Stimulated activated CD4-positive, alpha-beta T cell treated with anti-CD3 and anti-CD28 coated beads, Interleukin-15, amount 100 ng/mL, for 1 hour (primary cell): ENCODE measurements at places on chromosomes 16 and 17.

DNA sequence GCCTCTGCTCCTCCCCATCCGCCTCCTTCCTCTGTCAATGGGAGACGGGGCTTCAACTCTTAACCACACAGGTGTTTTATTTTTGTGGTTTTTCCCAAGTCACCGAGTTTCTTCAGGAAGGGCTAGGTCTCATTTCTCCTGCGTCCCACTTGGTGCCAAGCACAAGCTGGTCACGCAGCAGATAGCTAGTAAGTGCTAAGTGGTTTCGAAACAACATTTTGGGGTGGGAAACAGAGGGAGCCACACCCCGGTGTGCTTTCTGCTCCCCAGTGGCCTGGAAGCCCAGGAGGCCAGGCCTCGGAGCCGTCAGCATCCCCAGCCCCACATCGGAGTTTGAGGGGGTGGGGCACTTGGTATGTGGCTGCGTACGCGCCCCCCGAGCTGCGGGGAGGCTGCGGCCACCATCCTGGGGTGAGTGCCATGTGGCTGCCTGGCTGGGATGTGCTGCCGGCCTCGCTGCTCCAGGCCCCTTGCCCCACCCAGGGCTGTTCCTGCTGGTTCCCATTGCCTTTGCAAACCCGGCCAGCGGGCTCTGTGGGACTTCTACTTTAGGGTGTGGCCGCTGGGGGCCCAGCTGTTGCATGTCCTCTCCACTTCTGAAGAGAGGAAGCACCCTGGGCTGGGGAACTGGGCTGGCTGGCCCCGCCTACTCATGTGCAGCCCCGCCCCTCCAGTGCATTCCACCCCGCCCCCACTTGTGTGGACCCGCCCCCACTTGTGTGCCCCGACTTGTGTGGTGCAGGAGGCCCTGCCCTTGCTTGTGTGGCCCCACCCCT lies 55.6 kb downstream of the BAIAP2 start:
- DNase-seq: no peak

DNA sequence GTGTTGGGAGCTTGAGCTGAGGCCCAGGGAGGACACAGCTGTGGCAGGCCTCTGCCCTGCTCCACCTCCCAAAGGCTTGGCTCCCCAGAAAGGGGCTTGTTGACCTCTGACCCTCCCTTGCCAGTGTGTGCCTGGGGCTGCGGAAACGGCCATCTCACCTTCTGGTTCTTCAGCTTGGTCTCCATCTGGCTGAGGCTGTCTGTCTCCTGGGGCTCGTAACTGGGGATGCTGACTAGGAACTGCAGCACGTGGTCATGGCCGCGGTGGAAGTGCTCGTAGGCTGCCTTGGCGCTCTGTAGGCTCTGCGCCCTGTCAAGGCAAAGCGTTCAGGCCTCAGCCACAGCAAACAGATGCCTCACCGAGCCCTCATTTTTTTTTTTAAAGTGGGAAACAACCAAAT lies 42.7 kb downstream of the UBN1 start:
- DNase-seq: no peak

DNA sequence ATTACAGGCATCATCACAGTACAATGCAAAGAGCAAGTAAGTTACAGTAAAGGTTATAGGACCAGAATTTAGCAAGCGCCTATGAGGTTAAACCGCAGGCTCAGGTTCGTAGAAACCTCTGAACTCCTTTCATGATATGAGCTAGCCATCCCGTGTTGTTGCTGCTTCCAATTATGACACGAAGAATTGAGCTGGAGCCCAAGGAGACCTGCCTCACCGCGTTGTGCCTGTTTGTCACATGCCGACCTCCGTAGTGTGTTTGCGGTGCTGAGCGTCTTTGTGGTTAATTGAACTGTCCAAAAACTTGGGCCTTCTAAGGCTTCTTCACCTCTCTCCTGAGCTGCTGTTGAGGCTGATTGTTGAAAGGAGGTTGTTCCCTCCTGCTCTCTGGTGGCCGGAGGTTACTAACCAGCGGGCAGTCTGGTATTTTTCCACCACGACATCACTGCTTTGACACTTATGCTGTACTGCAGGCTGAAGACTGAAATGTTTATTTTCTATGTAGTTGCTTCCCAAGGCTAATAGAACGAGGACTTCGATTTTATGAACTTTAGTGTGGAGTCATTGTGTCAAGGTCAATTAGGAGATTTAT lies 67.5 kb downstream of the SEC14L1 start:
- no peak for DNase-seq

DNA sequence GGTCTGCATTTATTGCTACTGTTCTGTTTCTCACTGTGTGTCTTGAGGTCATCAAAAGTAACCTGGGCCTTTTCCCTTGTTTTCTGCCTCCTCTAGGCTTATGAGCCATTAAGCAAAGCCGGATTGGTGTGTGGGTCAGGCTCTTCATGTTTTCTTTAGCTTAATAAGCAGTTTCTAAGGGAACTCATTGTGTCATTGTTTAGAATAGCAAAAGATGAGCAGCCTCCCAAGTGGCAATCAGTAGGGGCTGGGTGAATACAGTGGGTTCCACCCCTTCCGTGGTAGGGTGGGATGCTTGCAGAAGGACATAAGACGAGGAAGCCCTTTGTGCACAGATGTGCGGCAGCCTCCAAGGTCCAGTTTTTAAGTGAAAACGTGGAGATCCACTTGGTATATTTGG lies 34.5 kb downstream of the ABCC1 start:
- no peak for DNase-seq

GRCh38 chr16:75420987-75421819 lies 12.1 kb downstream of the CFDP1 start:
- no peak for DNase-seq

DNA sequence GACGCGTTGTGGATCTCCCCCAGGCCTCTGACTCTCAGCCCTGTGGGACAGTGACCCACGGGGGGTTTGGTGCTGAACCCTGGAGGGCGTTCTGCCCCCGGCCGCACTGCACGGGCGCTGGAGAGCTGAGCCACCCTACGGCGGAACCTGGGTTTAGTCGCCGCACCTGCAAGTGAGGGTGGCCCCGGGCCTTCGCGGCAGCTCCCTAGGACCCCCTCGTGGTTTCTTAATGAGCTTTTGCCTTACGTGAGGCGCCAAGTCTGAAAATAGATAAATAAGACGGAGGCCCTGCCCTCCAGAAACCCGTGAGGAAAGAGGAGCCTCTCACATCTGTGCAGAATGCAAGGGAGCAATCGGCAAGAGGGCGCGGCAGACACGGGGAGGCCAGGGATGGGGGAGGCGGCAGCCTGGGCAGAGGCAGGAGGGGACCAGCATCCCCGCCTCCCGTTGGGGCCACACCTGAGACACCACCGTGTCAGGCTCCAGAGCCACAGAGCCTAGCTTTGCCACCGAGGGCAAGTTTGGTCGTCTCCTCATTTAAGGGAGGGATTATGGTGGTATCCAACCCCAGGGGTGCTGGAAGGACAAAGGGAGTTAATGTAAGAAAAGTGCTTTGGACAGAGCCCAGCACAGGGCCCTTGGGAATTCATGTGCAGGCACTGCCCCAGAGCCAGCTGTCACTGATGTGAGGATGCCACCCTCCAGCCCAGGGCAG lies 153.2 kb upstream of the CHMP6 start:
- DNase-seq: no peak

DNA sequence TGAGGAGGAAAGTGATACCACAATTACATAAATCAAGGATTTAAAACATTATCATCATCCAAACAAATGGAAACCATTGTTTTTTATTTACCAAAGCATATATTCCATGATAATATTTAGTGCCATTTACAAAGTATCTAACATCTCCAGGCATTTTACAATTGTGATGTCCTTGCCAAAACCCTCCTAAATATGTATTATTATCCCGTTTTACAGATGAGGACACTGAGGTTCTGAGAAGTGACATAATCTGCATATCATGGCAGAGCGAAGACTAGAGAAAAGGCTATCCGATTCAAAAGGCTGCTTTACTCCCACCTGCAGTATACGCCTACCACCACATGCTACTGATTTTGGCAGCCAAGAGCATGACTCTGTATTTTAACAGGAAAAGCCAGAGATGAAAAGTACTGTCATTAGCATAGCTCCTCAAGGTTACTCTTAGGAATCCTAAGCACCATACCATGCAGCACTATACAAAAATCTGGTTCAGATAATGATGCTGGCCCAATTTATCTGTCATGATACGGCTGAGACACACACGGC lies 301.4 kb downstream of the CA10 start:
- DNase-seq: no peak

DNA sequence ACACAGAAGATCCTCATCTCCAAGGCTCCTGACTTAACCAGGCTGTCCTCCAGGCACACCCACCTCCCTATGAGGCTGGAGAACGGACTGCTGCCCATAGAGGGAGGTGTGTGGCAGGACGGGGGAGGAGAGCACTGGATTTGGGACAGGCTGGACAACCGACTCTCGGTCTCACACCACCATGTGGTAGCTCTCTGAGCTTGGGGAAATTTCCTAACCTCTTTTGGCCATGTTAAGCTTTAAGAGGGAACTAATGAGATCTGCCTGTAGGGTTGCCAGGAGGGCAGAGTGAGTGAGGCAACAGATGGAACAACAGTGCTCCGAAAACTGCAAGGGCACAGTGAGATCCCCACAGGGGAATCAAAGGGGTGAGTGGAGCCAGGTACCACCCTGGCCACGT lies 32.7 kb downstream of the RHBDL3 start:
- DNase-seq: no peak

- no peak for DNase-seq
These were observed 7.3 kb downstream of the CYGB start for GRCh38 chr17:76530095-76530723.

GRCh38 chr17:43578699-43579565 lies 32.8 kb upstream of the ETV4 start:
- DNase-seq: peak; percentile 2

- DNase-seq: no peak
These were observed 94.0 kb downstream of the SOCS1 start for GRCh38 chr16:11161974-11162373.

DNA sequence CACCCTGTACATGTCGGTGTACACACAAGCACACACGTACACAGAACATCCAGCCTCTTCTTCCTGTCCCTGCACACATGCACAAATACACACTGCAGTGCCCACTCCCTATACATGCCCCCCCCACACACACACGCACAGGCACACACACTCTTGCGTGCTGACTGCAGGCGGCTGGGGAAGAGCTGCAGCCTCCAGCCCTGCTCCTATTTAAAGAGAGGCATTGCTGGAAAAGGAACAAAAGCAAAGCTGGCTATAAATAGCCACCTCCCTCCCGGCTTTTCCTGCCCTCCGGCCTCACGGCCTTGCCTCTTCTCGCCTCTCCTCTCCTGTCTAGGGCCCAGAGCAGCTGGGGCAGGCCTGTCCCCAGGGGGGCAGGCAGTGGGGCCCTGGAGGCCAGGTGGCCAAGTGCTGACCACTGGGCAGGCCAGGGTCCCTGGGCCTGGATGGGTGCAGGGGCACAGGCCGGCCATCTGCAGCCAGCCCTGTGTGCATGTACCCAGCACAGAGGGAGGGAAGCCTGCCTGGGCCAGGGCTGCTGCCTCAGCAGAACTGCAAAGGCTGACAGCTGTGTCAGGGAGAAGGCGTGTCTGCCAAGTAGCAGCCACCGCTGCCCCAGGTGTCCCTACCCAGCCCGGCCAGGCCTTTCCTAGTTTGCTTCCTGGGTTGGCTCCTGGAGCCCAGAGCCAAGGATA lies 25.4 kb downstream of the RTN4RL1 start:
- no peak for DNase-seq

DNA sequence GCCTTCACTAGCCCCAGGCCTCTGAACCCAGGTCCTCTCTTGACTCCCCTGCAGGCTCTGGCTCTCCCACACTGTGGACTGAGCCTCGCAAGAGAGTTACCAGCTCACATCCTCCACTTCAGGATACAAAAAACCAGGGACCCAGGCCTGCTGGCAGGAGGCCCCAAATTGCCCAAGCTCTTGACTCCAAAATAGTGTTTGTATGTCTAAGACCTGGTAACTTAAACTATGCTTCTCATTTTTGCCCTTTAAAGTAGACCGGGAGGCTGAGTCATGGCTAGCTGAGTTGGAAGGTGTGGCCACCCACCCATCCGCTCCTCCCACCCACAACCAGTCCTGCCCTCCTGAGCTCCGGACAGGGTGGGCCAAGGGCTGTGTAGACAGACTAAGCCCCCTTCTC lies 250.0 kb downstream of the SOX9 start:
- DNase-seq: no peak

DNA sequence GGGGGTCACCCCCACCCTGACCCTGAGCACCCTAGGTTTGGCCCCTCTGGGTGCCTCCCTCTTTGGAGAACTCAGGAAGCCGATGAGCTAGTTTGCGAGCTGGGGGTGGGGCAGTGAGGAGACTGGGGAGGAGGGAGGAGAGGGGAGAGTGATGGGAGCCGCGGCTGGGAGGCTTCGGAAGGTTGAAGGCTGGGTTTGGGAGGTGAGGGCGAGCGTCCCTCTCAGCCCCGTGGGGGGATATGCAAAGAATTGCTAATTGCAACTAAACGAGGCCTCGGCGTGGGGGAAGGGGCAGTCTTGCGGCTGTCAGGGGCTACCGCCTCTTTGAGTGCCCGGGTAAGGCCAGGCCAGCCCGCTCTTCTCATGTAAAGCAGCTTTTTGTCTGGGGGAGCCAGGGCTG lies 17.6 kb upstream of the FZD2 start:
- no peak for DNase-seq

DNA sequence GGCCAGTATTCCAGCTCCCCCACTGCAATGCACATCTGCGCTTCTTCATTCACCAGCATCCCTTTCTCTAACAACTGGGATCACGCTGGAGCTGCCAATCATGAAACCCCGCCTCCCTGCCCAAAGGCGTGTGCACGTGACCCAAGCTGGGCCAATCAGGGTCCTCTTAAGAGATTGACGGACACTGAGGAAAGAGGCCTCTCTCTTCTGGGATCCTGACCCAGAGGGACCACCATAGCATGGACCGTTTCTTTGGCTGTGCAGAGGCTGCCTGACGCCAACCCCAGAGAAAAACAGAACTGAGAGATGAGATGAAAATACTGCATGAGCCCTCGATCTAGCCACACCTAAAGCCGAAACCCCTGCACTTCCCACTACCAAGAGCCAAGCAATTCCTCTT lies 32.0 kb downstream of the COTL1 start:
- no peak for DNase-seq

- no peak for DNase-seq
These were observed 5.6 kb downstream of the CPNE7 start for GRCh38 chr16:89581045-89581695.

DNA sequence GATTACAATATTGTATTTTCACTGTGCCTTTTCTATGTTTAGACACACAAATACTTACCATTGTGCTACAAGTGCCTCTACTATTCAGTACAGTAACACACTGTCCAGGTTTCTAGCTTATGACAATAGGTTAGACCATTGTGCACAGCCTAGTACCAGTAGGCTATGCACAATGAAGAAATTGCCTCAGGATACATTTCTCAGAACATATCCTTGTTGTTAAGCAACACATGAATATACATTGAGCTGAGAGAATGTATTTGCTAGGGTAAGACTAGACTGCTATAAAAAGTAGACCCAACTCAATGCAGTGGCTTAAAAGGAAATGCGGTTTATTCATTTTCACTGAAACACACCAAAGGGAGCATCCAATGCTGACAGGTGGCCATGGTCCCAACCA lies 285.1 kb downstream of the HS3ST3A1 start:
- DNase-seq: no peak

DNA sequence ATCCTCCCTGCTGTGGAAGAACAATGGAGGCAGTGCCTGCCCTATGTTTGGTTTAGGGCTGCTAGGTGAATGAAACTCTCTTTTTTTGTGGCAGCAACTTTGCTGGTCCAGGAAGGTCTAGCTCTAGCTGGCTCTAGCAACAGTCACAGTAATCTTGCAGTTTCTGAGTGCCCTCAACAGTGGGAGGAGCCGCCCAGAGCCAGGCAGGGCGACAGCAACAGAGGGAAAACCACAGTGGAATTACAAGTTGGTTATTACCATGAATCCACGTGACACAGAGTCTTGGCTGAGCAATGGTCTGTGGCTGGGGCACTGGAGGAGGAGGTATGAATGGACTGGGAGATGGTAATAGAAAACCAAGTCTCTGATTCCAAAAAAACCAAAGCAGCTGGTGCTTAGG lies 10.3 kb downstream of the HSPB9 start:
- no peak for DNase-seq
